ENCODE measurements at places on chromosomes 1 and 21. TPM values are rescaled to one million over a fixed set of nuclear protein-coding genes. Genes with fewer than 3 reads are reported as not detected.

The SPATA45 gene
- not detected for total RNA-seq

- no peak overlapping the region for H3K27ac ChIP-seq
- no peaks in the 10 kb centered on the region for H3K36me3 ChIP-seq
- H3K4me3 ChIP-seq = no peak overlapping the region
- H3K4me1 ChIP-seq = no peaks in the 10 kb centered on the region
Observed at GRCh38 chr1:156513185-156513584, 12.6 kb upstream of the MEF2D start.

DNA sequence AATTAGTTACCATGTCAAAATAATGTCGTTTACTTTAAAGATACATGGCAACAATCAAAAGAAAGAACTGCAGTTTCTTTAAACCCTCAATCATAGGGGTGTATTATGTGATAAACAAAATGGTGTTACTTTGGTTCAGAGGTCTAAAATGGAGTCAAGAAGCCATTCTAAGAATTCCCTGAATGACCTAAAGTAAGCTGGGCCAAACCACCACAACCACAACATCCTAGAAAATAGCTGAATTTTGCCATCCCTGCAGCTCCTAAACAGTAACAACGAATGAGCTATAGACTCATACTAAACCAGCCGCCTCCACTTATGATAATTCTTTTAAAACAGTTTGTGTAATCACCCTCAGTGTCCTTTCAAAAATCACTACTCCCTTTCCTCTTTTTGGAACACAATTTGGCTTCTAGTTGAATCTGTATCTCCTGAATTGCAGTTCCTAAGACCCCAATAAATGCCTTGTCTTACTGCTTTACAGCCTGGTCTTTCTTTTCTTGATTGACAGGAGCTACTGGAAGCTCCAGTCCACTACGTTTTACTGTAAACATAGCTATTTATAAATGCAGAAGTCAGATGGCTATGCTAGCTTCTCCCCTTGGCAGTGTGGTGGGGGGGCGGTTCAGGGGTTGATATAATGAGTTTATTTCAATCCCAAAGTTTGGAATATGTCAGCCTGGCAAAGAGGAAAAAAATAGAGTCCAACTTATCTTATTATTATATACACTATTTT, 84.3 kb downstream of the PLPPR4 start:
- H3K27me3 ChIP-seq = no peaks in the 10 kb centered on the region
- H3K4me1 ChIP-seq = no peaks in the 10 kb centered on the region
- H3K36me3 ChIP-seq = no peaks in the 10 kb centered on the region

GRCh38 chr1:218402786-218403120, 57.6 kb downstream of the TGFB2 start:
- H3K4me3 ChIP-seq = no peak overlapping the region
- H3K27me3 ChIP-seq = no peaks in the 10 kb centered on the region
- H3K4me1 ChIP-seq = peaks cover 7% of the 10 kb centered on the region
- DNase-seq = no peak

Data from neural progenitor cell (in vitro differentiated cells).